Omental fat pad (tissue), 4 donors: ENCODE measurements at places on chromosomes 12 and 14. TPM values are rescaled to one million over a fixed set of nuclear protein-coding genes. Genes with fewer than 3 reads are reported as not detected.

Gene TARBP2
- 26.0 TPM for total RNA-seq

- DNase-seq = no peak
These were observed 24.1 kb downstream of the TMEM260 start for GRCh38 chr14:56603648-56604047.

DNA sequence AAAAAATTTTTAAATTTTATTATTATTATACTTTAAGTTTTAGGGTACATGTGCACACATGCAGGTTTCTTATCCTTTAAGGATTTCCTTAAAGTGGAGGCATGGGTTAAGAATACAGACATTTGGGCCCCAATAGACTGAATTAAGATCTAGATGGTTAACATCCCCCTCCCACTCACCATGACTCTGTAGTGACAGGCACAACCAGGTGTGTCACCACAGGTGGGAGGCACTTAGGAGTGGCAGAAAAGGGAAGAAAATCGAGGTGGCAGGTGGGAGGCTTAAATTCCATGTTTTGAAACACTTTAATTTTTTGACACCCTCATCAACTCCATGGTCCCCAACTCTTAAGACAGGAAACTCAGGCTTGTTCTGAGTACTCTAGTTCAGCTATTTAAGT, 37.6 kb upstream of the GRIP1 start:
- no peak for DNase-seq

- no peak for DNase-seq
These were observed 56.4 kb upstream of the RNU6-8 start for GRCh38 chr14:32259368-32260013.

GRCh38 chr14:75363570-75364227, 64.1 kb upstream of the JDP2 start:
- no peak for DNase-seq

DNA sequence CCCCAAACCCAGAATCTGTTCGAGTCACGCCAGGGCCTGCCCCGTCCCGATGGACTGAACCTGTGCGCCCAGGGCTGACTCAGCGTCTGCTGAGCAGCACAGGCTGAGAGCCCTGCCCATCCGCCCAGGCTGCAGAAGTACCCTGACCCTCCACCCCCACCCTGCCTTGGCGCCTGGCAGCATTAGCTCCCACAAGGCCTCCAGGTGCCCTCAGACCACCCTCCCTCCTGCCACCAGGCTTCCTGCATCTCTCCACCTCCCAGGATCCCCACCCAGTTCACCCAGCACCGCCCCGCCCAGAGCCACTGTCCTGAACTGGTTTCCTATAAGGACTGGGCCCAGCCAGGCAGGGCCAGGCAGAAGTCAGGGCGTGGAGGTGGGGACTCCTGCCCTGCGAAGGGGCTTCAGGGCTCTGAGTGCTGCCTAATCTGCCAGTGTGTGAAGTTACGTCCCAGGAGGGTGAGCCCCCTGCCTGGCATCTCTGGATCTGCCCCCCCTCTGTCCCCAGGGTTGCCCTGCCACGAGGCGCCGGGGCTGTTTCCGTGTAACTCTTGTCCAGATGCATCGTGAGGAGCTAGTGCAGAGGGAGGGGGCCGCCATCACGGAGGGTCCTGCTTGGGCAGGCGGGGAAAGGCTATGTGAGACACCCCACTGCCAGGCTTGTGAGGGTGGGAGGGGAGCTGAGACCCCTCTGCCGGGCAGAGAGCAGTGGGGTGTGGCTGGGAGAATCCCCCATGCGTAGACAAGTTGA, 9.1 kb downstream of the ADSS1 start:
- DNase-seq = no peak
